ENCODE measurements at places on chromosomes 4 and X.

DNA sequence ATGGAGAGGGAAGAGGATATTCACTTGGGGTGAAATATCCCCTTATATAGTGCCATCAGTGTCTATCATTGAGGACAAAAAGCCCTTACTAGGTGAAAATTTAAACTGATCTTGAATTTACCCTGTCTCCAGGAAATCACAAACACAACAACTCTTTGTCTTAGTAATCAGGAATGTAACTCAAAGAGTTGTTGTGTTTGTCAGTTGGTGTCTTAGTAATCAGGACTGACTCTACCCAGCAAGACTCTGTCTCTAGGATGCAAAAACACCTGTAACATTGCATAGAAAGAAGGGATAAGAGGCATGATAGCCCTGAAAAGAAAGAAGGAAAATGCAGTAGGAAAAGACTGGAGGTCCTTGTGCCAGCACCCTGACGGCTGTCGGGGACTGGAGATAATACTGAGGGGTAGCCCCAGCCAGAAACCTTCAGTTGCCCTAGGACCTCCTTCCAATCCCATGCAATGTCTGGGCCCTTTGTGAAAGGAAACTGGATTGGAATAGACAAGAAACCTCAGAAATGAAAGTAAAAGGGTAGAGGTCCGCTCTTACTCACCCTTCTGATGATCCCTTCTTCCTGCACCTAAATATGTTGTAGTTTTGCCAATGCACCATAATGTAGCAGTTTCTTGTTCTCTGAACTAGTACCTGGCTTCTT, 45.3 kb downstream of the HMGB2 start:
- DNase-seq = no peak

GRCh38 chr4:140724760-140725159, 31.4 kb downstream of the TBC1D9 start:
- no peak for DNase-seq

- no peak for DNase-seq
Observed at GRCh38 chr4:105902550-105903262, 7.4 kb downstream of the NPNT start.

DNA sequence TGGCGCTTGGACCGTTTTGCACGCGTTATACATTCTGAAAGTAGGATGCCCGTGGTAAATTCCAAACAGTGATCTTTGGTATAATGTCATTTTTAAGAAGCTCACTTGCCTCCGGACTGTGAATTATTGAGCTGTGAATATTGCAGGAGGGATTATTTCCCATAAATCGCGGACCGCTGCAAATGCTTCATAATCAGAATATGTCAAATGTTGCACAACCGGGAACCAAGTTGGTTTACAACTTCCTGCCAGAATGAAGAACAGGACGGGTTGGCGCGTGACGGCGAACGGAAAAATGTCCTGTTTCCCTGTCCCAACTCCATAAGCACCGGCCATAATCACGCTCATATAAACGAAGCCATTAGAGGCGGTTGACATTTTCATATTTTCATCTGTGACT, 67.6 kb downstream of the SHOX start:
- DNase-seq = no peak

GRCh38 chrX:15714529-15714928, 23.5 kb upstream of the CA5B start:
- no peak for DNase-seq

DNA sequence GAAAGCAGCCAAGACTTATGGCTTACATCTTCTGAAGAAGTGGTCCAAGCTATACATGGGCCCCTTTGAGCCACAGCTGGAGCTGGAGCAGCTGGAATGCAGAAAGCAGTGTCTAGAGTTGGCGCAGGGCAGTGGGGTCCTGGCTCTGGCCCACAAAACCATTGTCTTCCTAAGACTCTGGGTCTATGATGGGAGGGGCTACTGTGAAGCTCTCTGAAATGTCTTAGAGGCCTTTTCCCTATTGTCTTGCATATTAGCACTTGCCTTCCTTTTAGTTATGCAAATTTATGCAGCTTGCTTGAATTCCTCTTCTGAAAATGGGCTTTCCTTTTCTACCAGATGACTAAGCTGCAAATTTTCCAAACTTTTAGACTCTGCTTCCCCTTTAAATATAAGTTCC, 15.3 kb downstream of the NPY1R start:
- no peak for DNase-seq

DNA sequence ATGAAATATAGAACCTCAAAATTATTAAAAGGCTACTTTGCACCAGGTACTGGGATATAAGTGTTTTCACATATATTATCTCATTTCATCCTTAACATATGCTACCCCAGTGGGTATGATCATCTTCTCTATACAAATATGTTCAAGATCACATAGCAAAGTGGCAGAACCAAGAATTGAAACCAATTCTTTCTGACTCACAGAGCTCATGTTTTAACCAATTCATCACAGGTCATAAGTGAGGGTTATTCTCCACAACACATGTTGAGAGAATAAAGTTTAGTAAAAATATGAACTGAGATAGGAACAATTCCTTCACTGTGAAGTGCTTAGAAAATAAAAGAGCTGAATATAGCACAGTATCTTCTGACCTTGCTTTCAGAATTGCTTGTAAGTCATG, 442.9 kb upstream of the RASGEF1B start:
- no peak for DNase-seq

GRCh38 chr4:48180234-48180633, 46.2 kb upstream of the TXK start:
- no peak for DNase-seq

DNA sequence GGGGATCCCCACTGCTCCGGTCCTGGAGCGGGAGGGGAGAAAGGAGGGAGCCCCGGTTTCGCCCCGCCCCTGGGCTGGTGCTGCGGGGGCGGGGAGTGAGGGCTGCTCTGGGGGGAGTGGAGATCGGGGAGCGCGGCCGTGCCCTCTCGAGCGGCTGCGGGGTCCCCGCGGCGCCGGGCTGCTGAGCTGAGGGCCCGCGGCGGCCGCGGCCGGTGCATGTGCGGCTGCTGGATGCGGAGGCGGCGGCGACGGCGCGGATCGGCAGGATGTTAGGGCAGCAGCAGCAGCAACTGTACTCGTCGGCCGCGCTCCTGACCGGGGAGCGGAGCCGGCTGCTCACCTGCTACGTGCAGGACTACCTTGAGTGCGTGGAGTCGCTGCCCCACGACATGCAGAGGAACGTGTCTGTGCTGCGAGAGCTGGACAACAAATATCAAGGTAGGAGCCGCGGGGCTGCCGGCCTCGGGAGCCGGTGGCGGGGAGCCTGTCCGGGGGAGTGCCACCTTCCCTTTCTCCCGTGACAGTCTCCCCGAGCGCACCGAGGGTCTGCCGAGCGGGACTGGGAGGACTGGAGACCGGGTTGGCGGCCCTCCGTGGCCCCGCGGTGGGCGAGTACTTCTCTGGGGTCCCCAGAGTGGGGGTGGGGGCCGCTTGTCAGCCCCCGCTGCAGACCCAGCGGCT, at the start of gene ING2:
Gene ING2, plus strand, starts transcription at position 129 of the 681 bp plus-strand sequence. Its CDS starts 138 bp downstream, at position 267.
- DNase-seq = no peak

- DNase-seq = no peak
Observed at GRCh38 chr4:82553020-82553419, 8.8 kb downstream of the TMEM150C start.

GRCh38 chr4:79854856-79855502, 218.1 kb downstream of the ANTXR2 start:
- peak; percentile 28 for DNase-seq

- DNase-seq = no peak
Observed at GRCh38 chr4:140070973-140071372, 83.0 kb downstream of the MAML3 start.

GRCh38 chrX:71622576-71623450, 4.5 kb upstream of the CXCR3 start:
- peak; percentile 48 for DNase-seq

- DNase-seq = peak; percentile 75
Observed at GRCh38 chrX:48071064-48071985, at the start of gene ZNF630. Gene ZNF630 (minus strand): TSS chrX:48071640. CDS start chrX:48066886, 4,754 bp downstream.

DNA sequence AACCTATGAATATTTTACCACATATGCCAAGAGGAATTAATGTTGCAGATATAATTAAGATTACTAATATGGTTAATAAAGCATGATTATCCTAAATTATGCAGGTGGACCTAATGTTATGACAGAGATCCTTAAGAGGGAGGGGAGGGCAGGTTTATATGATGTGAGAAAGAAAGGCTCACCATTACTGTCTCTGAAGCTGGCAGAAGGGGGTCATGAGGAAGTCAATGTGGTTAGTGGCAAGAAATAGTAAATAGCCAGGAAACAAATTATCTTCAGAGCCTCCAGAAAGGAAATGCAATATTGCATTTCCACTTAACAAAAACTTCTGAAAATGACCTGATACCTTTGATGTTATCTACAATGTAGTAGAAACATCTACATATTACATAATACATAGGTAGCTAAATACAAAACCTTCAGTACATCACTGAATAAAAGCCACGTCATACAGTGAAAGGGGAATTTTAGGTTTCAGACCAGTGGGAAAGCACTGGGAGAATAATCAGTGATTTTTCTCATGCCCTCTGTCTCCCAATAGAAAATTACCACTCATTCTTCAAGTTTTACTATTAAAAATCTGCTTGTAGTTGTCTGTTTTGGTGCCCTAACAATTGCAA, 609.2 kb downstream of the SPOCK3 start:
- DNase-seq = no peak

GRCh38 chrX:40622479-40623138, 619 bp upstream of the MPC1L start:
- no peak for DNase-seq

GRCh38 chrX:149312988-149313387, 192.1 kb downstream of the IDS start:
- no peak for DNase-seq

DNA sequence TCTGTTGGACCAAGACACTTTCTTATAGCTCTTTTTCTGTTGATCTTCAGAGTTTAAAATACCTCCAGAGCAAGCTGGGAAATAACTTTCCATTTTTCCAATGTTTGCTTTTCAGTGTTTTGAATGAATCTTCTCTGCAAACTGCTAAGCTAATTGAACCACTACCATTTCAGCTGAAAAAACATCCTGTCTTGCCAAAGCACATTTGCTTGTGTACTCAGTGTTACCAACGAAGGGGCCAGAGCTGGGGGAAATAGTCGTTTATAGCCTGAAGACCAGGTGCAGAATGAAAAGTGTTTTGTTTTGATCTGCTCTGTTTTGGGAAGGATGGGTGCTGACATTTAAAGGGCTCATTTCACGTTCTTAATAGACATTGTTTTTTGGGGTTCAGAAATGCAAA, 88.4 kb upstream of the CLNK start:
- DNase-seq = no peak

DNA sequence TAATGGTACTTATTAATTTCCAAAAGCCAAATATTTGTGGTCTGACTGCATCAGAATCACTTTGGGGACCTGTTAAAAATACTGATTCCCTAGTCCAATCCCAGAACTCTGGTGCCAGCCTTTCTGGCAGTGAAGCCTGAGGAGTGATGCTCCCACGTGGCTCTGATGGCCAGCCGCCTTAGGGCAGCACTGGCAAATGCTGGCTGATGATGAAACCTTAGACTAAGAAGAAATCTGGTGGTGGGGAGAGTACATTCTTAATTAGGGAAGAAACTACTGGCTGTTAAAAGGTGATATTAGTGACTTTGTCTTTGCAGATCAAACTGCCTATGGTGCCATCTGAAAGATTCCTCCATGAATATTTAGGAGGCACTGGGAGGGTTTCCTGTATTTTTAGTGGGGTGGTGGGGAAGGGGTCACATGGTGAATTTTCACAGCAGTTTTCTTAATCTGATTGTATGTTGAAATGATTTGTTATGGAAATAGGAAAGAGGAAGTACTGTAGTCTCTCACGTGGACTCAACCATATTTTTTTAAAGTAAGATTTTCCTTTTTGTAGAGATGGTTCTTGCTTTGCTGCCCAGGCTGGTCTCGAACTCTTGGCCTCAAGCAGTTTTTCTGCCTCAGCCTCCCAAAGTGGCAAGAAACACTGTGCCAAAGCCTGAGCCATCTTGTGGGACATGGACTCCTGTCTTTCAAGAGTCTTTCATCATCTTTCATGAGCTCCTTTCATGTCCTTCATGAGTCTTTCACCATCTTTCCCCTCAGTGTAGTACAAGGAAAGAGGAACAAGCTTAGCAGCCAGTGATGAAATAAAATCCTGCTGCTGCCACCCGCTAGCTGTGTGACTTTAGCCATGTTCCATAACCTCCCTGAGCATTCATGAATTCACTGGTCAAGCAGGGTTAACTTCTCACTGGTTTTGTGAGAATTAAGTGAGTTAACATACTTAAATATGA, 90.8 kb downstream of the ZNF330 start:
- no peak for DNase-seq

DNA sequence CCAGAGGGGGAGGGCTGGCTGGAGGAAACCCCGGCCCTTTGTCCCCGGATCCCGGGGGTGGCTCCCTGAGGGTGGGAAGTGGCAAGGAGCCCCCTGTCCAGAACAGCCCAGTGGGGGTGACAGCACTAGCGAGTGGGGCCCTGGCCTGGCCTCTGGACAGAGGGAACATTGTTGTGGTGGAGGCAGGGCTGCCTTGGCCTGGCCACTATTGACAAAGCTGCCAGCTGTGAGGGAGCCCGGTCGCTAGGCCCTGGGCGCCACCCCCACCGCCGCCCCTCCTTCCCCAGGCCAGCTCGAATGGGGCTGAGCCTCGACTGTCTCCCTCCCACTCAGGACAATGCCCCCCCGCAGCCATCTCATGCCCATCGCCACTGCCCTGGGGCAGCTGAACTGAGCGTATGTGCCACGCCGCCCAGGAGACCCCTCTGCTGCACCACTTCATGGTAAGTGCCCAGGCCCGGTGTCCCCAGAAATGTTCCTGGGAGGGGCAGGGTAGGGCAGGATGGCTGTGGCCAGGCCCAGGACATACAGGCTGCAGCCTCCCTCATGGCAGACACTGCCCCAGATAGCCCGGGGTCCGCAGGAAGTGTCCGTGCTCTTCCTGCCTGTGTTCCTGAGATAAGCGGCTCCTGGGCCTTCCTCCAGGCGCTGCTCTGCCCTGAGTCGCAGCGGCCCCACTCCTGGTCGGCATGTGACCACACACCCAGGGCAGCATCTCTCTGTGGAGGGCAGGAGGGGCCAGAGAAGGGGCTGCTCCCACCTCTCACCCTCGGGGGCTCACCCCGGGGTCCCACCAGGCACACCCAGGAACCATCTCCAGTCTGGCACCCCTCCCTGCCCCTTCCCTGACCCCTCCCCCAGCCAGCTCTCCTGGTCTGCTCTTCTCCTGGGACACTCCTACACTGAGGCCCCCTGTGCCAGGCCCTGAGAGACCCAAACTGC, 1.4 kb downstream of the PLXNB3 start:
- DNase-seq = no peak

GRCh38 chr4:98421111-98421510, 159.9 kb downstream of the RAP1GDS1 start:
- no peak for DNase-seq

DNA sequence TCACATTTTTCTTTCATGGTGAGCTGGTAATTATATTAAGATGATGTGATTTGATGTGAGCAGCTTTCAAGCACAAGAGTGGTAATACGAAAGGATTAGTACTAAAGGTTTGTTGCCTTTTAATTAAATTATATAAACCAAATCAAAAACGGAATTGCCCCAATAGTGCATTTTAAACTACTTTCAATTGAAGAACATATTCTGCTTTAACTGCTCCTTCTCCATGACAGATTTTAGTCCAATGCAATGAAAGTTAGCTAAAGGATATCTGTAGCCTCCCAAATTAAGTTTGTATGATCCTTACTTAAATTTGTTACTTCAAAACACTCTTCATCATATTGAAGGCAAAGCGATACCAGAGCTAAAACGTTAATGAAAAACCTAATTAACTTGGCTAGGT, 447.1 kb upstream of the AMOT start:
- no peak for DNase-seq

- no peak for DNase-seq
Observed at GRCh38 chrX:34884817-34885216, 57.8 kb upstream of the FAM47B start.

All from hematopoietic multipotent progenitor cell (in vitro differentiated cells).